ENCODE measurements at places on chromosomes 1 and 21.

DNA sequence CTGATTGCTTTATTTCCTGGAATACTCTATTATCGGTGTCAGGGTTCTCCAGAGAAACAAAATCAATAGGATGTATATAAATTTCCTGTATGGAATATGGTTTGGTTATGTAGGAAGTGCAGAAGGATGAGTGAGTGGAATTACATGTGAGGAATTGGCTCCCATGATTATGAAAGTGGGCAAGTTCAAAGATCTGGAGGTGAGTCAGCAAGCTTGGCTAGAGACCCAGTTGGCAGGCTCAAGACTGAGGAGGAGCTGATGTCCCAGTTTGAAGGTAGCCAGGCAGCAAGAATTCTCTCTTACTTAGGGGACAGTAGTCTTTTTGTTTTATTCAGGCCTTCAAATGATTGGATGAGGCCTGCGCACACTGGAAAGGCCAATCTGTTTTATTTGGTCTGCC is 57.5 kb downstream of the MAP3K7CL start:
- no peak for DNase-seq

DNA sequence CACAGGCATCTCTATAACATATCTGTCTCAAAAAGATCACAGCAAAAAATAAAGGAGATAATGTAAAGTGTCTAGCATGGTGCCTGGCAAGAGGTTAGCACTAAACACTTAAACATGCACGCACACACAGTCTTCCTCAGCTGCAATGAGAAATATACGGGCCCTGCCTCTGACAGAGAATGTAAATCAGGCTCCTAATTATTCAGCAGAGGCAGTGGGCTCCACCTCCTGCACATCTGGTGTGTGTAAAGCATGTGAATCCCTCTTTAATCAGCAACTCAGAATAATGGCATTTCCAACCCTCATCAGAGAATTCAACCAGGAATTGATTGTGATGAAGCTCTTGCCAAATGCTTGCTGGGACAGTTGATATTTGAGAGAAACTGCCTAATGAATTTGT is 85.6 kb upstream of the KCNA3 start:
- DNase-seq = no peak

GRCh38 chr1:17004466-17005364 is 7.0 kb downstream of the ATP13A2 start:
- no peak for DNase-seq

GRCh38 chr1:150777544-150777943 is 12.0 kb upstream of the CTSS start:
- DNase-seq = no peak

DNA sequence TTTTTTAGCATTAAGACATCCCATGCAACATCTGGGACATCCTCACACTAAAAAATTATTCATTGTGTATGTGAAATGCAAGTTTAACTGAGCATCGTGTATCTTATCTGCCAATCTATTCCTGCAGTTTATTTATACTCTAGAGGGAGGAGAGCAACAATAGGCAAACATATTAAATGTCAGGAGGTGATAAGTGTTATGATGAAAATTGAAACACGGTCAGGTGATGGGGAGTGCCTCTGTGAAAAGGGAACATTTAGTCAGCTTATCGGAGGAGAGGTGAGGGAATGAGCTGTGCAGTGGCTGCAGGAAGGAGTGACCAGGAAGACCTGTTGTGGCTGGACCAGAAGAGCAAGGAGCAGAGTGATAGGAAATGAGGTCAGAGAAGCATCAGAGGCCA is 775 bp upstream of the EFCAB14 start:
- no peak for DNase-seq

DNA sequence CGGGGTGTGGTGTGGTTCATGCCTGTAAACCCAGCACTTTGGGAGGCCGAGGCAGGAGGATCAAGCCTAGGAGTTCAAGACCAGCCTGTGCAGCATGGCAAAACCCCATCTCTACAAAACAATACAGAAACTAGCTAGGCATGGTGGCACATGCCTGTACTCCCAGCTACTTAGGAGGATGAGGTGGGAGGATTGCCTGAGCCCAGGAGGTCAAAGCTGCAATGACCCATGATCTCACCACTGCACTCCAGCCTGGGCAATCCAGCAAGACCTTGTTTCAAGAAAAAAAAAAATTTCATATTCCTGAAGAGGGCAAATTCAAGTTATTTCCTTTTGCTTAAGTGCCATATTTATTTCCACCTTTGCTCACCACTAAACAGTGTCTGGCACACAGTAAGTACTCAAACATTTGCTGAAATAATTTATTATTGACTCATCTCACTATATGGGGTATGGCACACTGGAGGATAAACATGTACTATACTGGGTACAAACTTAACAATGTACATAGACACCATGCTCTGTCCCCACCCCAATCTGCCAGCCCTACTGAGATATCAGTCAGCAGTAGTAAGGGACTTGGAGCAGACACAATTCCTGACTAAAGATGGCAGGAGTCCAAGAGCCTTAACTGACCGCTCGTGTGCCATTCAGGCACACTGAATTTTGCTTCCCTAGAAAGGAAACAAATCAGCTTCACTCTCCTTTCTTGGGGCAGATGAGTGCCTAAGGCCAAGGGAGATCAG is 15.5 kb downstream of the MEAF6 start:
- DNase-seq = no peak

- no peak for DNase-seq
Measured at GRCh38 chr1:39003794-39004193, 12.7 kb downstream of the AKIRIN1 start.
